ENCODE measurements at places on chromosomes 11 and 22.

DNA sequence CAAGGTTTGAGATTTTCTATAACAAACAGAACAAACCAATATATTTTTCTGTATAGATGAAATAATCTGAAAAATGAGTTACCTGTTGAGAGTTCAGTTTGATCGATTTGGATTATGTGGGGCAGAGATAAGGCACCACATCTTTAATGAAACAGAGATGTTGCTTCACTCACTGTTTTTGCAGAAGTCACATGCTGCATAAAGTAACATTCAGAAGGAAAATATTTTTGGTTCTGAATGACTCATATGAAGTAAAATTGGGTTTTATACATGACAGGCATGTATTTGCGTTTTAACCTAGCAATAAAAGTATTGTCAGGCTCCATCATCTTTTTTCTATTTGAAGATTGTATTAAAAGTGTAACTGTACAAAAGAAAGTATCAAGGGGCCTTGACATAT, 77.8 kb downstream of the BBOX1 start:
- DNase-seq, result no peak

DNA sequence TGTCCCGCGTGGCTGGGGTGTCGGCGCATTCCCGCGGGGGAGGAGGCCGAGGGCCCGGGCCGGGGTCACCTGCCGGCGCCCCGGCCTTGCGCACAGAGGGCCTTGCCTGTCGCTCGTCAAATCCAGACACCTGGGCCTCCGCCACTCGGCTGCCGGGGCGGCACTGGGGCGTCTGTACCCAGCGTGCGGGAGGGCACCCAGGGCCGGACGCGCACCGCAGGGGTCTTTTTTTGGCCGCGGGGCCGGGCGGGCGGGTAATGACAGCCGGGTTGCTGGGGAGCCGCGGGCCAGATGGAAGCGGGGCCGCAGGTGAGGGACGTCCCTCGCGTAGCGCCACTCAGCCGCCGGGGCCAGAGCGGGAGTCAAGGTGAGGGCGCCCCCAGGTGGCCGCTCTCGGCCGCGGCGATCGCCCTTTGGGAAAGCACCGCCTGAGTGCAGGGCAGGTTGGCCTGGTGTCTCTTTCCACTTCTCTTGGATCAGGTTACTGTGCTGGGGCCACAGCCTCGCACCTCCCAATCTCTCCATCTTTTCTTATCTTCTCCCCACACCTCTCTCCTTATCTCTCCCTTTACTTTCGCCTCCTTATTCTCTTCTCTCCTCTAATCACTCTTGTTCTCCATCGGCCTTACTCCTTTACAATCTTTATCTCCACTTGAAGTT, 3.5 kb downstream of the PHLDB1 start:
- no peak for DNase-seq

- DNase-seq, result no peak
Measured at GRCh38 chr11:67463680-67464410, 5.2 kb downstream of the TMEM134 start.

DNA sequence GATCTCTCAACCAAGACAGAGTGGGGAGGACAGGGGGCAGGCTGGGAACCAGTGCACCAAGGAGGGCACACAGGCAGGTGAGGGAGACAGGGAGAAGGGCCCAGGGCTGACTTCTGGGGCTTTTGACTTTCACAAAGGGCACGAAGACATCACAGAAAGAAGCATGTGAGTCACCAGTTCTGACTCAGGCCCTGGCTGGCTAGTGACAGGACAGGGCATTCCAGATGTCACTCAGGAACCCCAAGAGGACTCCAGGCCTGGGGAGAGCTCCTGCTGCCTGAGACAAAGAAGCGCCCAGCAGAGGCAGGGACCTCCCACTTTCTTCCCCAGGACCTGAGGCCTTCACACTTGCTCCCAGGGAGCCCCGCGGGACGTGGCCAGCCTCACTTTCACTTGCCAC, 497.2 kb downstream of the BUD13 start:
- DNase-seq, result no peak

GRCh38 chr11:109362059-109362458, 59.9 kb upstream of the C11orf87 start:
- DNase-seq, result no peak

DNA sequence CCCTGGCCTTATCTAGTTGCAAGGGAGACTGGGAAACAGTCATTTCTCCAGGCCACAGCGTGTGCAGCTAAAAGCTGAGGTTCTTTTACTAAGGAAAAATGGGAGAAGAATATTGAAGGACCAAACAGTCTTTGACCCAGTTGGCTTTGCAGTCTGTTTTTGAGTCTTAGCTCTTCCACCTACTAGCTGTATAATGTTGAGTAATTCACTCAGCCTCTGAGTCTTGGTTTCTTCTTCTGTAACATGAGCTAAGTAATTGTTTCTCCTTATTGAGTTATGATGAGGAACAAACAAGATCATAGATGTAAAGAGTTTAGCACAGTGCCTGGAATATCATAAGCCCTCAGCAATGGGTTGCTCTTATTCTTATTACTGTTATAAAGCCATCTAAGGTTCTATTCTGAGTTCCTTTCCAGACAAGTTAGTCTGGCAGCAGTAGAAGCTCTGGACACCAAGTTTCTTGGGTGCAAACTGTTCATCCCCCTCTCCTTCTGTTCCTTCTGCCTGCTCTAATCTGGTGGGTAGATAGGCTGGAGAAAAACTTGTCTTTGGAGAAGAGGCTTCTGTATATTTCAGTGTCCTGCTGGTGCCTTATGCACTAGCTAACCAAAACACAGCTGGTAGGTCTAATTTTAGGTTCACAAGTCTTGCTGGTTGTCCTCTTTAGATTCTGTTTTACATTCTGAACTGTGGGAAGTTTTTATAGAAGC, 13.5 kb downstream of the TRIM44 start:
- DNase-seq, result no peak

DNA sequence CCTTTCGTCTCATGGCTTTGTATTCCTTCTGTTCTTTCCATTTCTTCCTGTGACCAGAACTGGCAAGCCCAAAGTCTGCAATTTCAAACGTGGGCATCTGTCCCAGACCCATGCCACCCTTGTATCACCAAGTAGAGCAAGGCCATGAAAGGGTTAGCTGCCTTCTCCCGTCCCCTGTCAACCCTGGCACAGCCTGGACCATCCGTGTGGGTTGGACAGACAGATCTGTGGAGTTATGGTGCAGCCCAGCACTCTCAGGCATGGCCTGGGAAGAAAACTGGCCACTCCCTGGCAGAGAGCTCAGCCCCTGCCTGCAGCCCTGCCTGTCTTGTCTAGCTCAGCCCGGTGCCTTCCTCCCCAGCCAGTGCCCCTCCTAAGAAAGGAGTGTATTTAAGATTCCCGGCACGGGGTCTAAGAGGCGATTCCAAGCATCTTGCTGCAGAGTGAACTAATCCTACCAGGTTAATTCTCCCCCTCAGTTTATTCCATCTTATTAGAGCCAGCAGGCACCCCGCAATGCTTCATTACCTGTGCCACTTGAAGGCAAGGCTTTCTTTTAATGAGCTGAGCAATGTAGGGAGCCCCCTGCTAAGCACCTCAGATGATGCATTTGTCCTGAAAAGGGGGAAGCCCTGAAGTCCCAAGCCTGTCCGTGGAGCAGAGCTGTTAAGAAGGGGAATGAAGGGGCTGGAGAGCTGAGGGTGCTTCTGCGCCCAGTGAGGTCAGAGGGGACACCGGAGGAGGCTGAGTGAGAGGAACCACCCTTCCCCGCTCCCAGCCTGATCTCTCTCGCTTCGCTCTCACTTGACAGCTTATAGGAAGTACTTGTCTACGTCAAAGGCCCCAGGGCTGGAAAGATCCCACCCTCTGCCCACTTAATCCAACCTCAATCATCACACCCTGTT, 130.6 kb downstream of the SPATA19 start:
- DNase-seq, result no peak

- DNase-seq, result no peak
Measured at GRCh38 chr11:21895686-21896085, 297.2 kb upstream of the ANO5 start.

DNA sequence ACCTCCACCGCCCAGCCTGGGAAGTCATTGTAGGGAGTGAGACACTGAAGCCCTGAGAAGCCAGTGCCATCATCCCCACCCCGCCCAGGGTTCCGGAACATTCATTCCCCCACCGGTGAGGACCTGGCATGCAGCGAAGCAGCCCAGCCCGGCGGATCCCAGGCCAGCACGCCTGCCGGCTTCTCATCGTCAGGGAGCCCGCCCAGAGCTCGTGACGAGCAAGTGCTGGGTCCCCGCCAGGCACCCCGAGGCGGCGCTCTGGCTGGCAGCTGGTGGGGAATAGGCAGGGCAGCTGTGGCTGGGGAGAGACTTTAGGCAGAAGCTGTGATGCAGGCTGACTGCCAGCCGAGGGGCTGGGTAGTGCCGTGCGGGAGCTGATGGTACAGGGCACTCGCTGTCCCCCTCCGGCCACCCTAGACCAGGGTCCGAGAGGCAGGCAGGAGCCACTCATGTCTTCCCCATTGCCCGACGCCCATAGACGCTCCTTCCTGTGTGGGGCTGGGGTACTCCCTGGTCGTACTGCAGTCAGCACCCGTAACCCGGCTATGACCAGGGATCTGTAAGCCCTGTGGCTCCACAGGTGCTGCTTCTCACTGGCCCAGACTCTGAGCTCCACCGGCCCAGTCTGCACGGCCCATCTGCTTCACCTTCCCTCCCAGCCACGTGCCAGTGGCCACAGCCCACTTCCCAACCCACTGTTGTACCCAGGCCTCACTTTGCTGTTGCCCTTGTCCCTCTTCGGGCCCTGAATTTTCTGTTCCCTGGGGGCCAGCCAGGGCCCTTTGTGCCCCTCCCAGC, 24.5 kb upstream of the CABP7 start:
- no peak for DNase-seq

DNA sequence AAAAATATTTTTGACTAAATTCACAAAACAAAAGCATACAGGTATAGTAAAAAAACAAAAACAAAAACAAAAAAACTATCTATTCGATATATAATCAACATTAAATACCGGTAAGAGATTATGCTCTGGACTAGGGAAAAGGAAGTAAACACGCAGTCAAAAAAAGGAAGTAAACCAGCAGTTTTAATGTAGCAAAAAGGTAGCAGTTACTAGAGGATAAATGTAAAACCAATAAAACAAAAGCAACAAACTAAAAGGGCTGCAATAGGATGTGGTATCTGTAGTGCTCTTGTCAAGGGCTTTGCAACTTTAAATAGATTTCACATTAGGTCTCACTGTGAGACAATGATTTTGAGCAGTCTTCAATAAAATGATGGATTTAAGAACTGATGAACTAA, 2.4 kb downstream of the TRIM22 start:
- no peak for DNase-seq

DNA sequence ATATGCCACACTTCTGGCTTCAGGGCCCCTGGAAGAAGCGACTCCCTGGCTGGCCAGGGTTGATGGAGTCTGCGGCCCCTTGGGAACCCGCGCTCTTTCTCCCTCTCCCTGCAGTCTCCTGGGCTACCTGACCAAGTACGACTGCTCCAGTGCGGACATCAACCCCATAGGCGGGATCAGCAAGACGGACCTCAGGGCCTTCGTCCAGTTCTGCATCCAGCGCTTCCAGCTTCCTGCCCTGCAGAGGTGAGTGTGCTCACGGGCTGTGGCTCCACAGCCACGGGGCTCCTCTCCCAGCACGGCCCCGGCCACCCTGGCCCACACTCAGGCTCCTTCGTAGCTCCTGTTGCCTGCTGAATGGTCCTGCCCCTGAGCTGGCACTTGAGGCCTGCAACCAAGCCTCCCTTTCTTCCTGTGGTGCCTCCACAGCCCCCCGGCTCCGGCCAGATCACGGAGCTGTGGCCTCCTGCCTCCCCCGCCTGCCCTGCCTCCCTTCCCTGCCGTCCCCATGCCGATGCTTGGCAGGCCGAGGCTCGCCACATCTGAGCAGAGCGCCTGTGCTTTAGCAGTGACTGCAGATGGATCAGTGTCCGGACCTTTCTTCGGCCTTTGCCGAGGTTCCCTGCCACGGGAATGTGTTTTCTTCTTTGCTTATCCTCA, 36.2 kb upstream of the KRTAP5-7 start:
- no peak for DNase-seq

DNA sequence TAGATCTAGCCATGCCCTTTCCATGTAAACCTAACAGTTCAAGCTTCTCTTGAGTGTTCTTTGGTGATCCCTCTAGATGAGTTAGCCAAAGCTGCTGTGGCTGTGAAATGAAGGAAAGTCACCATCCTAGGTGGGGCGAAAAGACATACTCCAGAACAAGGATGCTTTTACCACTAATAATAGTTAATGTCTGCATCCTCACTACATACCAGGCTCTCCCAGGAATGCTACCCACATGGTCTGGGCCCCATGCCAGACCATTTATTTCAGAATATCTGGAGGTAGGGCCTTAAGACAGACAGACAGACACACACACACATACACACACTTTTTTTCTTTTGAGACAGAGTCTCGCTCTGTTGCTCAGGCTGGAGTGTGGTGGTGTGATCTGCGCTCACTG, 14.7 kb downstream of the ABTB2 start:
- DNase-seq, result no peak

- DNase-seq, result peak; percentile 75
Measured at GRCh38 chr22:17258015-17258787, 39.0 kb upstream of the ADA2 start.

GRCh38 chr22:49524362-49524761, 303.3 kb downstream of the BRD1 start:
- DNase-seq, result no peak

DNA sequence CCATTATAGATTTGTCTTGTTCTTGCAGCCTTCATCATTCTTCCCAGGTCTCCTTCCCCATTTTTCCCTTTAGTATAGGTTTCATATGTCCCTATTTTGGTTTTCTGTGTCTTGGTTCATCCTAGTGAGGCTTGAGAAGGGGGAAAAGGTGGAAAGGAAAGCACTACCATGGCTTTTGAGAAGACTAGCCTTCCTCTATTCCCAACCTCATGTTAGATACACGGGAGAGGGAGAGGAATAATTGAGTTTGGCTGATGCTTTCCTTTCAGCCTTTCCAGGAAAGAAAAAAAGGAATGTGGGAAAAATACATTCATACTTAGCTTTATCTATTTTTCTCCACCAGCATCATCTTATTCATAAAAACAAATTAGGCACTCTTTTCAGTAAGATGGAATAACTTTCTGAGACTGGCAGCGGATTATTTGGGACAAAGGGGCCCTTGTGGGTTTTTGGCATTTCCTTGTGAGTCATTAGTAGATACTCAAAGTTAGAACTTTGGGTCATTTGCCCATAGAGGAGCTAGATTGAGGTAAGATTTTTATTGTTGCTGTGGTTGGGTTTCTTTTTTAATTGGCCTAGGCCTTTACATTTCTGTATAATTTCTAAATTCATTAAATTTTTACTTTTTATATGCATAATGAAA, 23.8 kb downstream of the CAPRIN1 start:
- DNase-seq, result no peak

All from neuronal stem cell (in vitro differentiated cells).